ENCODE measurements at places on chromosomes 16 and 17. TPM values are rescaled to one million over a fixed set of nuclear protein-coding genes. Genes with fewer than 3 reads are reported as not detected.
A peak's percentile ranks its signal among the peaks of the same experiment; 100 is the strongest.

DNA sequence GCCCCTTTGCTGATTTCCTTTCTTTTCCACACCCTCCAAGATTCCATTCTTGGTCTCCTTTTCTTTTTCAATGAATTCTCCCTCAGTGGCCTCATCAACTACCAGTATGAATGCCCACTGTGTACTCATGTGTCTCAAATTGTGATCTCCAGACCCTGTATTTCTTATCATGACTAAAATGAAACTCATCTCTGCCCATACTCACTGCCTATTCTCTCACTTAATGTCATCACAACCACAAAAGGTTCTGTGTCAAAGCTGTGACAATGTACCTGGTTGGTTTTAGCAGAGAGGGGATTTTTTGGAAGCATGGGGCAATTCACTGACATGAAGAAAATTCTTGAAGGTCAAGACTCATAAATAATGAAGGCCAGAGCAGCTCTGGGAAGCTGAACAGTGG, 11.5 kb upstream of the TBX4 start:
- DNase-seq, result no peak

DNA sequence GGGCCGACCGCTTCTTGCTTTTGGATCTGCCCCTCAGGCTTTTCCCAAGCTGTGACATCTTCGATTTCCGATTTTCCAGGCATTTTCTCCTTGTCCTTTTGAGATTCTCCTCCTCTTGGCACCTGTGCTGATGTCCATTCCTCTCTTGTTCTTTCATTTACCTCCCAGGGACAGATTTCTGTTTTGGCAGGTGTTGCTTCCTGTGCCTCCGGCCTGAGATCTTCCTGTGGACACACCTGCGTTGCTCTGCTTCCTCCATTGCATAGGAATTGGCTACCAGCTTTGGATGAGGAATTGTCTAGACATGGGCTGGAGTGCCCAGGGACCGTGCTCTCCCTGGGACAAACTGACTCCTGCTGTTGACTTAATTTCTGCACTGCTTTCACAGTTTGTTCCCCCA, 15.1 kb downstream of the GPR179 start:
- no peak for DNase-seq

GRCh38 chr16:24045641-24046040, 209.9 kb downstream of the PRKCB start:
- DNase-seq, result no peak

- no peak for DNase-seq
Measured at GRCh38 chr16:48295488-48296281, 48.3 kb upstream of the ABCC11 start.

- no peak for DNase-seq
Measured at GRCh38 chr16:76837872-76838271, 353.1 kb upstream of the MON1B start.

- no peak for DNase-seq
Measured at GRCh38 chr16:35714665-35715064, 2255.3 kb downstream of the TP53TG3F start.

- no peak for DNase-seq
Measured at GRCh38 chr16:10619271-10619849, 39.0 kb upstream of the EMP2 start.

- DNase-seq, result no peak
Measured at GRCh38 chr17:14950216-14950615, 314.9 kb downstream of the PMP22 start.

- DNase-seq, result no peak
Measured at GRCh38 chr16:87166934-87167333, 150.3 kb downstream of the C16orf95 start.

- DNase-seq, result peak; percentile 67
Measured at GRCh38 chr17:32483451-32484019, 3.3 kb upstream of the CDK5R1 start.

GRCh38 chr17:47172696-47173565, 16.2 kb downstream of the CDC27 start:
- DNase-seq, result no peak

- no peak for DNase-seq
Measured at GRCh38 chr16:87829988-87830672, 39.2 kb downstream of the SLC7A5 start.

DNA sequence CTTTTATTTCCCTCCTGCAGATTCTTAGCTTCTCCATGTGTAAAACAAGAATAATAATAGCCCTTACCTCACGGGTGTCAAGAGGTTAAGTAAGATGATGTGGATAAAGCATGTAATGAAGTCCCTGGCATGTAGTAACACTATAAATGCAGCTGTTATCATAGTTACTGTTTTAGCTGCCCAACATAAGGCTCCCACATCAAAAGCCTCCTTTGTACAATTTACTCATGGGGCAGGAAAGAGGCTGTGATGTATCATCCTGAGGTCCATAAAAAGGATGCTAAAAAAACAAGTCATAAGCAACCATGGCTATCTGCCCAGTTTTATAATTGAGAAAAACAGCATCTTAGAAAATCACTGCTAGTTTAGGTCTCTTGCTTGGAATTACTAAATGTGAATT, 339.7 kb downstream of the CA10 start:
- no peak for DNase-seq

GRCh38 chr17:81712468-81713003, 452 bp downstream of the SLC25A10 start:
- no peak for DNase-seq

DNA sequence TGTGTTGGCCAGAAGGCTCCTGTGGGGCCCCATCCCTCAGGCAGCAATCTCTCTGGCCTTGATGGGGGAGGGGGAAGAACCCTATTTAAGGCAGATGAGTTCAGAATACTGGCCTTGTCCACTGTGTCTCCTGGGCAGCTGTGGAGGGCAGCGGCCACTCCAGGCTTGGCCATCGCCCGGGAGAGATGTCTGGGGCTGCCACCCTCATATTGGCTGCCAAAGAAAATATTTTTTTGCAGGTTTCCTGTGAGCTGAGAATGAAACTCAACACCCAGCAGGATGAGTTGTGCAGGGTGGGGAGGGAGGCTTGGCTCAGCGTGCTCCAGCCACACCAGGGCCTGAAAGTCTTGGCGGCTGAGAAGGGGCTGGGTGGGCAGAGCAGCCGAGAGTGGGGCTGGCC, 14.4 kb upstream of the TIMP2 start:
- DNase-seq, result no peak

DNA sequence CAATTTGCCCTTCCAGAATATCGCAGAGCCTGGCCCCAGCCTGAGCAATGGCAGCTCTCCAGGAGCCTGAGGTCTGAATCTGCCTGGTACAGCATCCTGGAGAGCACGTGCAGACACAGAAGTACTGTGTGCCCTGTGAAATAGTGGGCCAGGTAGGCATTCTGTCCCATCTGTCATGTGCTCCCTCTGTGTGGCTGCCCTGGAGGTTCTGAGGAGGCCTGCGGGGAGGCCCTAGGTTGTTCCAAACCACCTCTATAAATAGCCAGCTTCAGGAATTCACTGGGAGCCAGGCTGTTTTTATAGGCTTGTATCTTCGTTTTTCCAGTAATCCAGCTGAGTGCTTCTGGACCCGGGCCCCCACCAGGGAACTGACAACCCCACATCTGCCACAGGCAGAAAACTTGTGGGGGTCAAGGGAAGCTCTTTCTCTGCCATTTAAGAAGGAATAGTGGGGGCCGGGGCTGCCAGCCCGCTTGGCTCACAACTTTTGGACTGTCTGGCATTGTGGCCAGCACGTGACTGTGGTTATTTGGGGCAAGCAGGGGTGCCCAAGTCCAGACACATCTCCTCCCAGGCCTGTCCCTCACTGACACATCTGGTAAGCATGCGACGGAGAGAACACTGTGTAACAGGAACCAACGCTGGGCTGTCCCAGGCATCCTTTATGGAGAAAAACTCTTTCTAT, 356.3 kb upstream of the TNRC6C start:
- DNase-seq, result no peak

GRCh38 chr16:52466994-52467393, 79.9 kb downstream of the TOX3 start:
- no peak for DNase-seq

- no peak for DNase-seq
Measured at GRCh38 chr17:78268951-78269905, 37.8 kb downstream of the TMEM235 start.

DNA sequence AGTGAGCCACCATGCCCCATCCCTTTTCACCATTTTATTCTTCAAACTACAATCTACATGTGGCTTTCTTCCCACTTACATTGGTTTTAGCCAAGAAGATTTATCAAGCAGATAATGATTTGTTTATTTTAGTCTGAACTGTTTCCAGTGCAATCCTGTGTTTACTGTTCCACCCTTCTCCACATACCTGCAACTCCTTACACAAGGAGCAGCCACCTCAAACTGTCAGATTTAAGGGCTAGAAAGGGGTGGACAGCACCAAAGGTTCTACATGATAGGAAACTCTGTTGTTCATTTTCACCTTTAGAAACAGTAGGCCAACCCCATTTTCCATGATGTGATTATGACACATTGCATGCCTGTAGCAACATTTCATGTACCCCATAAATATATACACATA, 1.9 kb downstream of the RUNDC1 start:
- no peak for DNase-seq

GRCh38 chr16:4372578-4373355, 1.1 kb downstream of the VASN start:
- no peak for DNase-seq

- no peak for DNase-seq
Measured at GRCh38 chr16:88487920-88488851, 35.1 kb downstream of the ZFPM1 start.

- no peak for DNase-seq
Measured at GRCh38 chr17:44235583-44235936, 16.1 kb upstream of the UBTF start.

GRCh38 chr16:66020046-66020445, 346.4 kb upstream of the CDH5 start:
- DNase-seq, result no peak

- DNase-seq, result no peak
Measured at GRCh38 chr16:61763013-61763412, 273.2 kb downstream of the CDH8 start.

- no peak for DNase-seq
Measured at GRCh38 chr16:27901956-27902355, 161.6 kb downstream of the GSG1L start.

GRCh38 chr16:1746693-1747195, 24.6 kb downstream of the NME3 start:
- DNase-seq, result no peak

The DNAI2 gene
- polyA plus RNA-seq, result 0.14 TPM

The ALOX15B gene
- 0.59 TPM for polyA plus RNA-seq

The PPP1R27 gene
- 90.6 TPM for polyA plus RNA-seq

The MT1A gene
- not detected for polyA plus RNA-seq

The CCL5 gene
- 1.2 TPM for polyA plus RNA-seq

The ACE gene
- 10.3 TPM for polyA plus RNA-seq

The SDR42E2 gene
- polyA plus RNA-seq, result not detected

The RNU2-1 gene
- not detected for polyA plus RNA-seq

The GALK1 gene
- 24.8 TPM for polyA plus RNA-seq

The KRTAP2-3 gene
- not detected for polyA plus RNA-seq

The CRYM gene
- not detected for polyA plus RNA-seq

The FADS6 gene
- not detected for polyA plus RNA-seq

The UBTF gene
- 60.6 TPM for polyA plus RNA-seq

The HBM gene
- polyA plus RNA-seq, result 6.8 TPM
